ENCODE measurements at places on chromosomes 13 and 19. TPM values are rescaled to one million over a fixed set of nuclear protein-coding genes. Genes with fewer than 3 reads are reported as not detected.

DNA sequence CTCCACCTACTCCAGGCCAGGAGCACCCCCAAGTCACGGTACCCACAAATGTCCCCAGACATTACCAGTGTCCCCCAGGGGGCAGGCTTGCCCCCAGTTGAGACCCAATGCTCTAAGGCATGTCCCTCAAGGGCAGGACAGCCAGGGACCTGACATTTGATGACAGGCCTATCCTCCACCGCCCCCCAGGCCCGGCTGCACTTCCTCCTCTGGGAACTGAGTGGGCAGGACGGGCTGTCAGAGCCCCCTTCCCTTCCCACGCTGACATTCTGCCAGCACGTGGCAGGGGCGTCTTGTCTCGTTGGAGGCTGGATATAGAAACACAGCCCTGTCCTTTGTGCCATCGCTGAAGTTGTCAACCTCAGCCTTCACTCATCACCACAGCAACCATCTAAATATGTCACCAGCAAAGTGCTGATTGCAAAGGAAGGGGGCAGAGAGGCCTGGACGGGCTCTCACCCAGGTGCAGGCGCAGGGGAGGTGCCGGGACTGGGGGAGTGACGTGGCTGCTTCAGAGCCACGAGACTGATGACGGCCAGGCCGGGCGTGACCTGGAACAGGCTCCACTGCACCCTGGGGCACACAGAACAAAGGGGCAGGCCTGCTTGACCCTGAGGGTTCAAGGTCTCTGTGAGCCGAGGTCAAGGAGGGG lies 38.4 kb downstream of the GNG7 start:
- ATAC-seq = no peak

The FGF21 gene
- not detected for total RNA-seq

GRCh38 chr13:52921194-52921593 lies 72.8 kb upstream of the PCDH8 start:
- ATAC-seq = peak; percentile 42

- ATAC-seq = no peak
Observed at GRCh38 chr19:6663236-6664201, 6.4 kb downstream of the TNFSF14 start.

GRCh38 chr19:12721656-12722565 lies 1.8 kb downstream of the TNPO2 start:
- ATAC-seq = peak; percentile 64

DNA sequence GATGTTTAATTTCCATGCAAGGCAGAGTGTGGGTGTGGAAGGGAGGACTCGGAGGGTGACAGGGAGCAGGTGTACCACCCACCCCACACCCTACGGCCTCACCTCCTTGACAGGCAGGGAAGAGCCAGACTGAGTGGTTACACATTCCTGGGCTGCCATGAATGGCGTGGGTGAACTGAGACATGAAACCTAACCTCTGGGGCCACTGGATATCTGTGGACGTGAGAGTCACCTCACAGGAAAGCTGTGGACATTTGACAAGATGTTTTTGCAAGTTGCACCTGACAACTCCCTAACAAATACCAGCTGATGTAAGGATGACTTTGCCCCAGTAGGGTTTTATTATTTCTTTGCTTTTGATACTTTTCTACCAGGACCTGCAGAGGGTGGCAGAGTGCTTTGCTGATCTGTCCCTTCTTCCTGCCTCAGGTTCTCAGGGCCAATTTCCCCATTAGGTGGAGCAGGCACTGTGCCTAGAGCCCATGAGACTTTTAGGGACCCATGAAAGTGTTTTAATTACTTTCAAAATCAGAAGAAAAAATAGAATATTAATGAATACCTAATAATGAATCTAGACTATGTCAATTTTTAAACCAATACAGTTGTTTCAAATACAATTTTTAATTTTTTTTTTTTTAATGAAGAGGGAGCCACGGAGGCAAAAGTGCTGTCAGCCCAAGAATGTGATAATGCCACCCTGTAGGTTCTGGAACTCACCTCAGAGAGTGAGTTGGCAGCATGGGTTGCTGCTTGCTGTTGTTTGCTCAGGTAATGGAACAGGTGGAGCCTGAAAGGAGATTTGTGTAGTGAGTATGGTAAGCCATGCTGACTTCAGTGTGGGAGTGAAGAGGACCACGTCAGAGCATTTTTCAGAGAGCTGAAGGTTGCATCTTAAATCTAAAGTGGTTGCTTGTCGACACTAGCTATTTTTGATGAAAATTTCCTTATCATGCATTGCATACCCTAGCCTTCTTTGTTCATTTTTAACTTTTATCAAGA lies 58.0 kb upstream of the CYSLTR2 start:
- peak; percentile 55 for ATAC-seq

The C19orf85 gene
- total RNA-seq = not detected

The GSX1 gene
- not detected for total RNA-seq

DNA sequence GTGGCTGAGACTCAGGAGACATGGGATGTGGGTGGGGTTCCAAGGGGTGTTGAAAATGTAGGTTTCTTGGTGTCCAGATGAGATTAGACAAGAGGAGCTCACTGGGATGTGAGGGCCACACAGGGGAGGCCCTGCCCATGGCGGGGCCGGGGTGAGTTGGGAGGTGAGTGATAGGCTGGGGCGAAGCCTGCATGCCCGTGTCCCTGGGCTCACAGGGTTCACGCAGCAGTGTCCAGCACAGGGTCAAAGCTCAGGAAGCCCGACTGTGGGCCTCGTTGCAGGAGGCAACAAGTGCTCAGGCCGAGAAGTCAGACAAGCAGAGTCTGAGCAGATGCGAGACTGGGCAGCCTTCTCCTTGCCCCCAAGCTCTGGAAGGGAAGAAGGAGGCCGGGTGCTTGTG lies 27.2 kb downstream of the CCDC8 start:
- no peak for ATAC-seq

The OR10H1 gene
- total RNA-seq = not detected

The CXCL17 gene
- 6.5 TPM for total RNA-seq

DNA sequence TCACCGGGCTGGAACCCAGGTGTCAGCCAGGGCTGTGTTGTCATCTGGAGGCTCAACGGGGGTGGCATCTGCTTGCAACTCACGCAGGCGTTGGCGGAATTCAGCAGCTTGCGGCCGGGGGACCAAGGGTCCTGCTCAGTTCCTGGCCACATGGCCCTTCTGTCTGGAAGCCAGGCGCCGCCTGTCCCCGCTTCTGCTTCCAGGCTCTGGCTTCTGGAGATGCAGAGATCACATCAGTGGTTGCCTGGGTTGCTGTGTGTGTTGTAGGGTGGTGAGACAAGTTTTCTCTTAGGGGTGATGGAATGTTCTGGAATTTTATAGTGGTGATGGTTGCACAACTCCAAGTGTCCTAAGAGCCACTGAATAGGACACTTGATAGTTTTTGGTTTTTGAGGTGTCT lies 5.0 kb downstream of the ADAT3 start:
- ATAC-seq = no peak

- ATAC-seq = no peak
Observed at GRCh38 chr19:16259385-16260159, 61.9 kb downstream of the AP1M1 start.

GRCh38 chr19:53422551-53422950 lies 9.2 kb upstream of the ZNF761 start:
- no peak for ATAC-seq

The PODNL1 gene
- not detected for total RNA-seq

- ATAC-seq = no peak
Observed at GRCh38 chr19:15466851-15467733, 2.7 kb upstream of the RASAL3 start.

The DCT gene
- 0.27 TPM for total RNA-seq

The SPRED3 gene
- total RNA-seq = 0.81 TPM

DNA sequence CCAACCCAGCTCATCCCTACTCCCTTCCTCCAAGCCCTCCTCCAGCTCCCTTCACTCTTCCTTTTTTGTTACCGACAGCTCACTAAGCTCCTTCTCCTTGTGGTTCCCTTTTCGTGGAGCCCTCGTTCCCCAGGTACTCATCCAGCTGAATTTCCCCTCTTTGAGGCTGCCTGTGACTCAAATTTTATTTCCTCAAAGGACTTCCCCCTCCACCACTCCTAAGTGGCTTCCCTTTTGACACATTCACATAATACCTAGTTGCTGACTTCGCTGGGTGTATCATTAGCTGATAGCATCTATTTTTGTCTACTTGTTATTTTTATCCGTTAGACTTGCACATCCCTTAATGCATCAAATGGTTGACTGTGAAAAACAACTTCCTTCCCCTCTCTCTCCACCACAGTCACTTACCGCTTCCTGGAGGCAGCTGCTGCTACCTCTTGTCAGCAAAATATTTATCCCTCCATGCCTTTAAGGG lies 14.5 kb downstream of the FFAR2 start:
- ATAC-seq = no peak

DNA sequence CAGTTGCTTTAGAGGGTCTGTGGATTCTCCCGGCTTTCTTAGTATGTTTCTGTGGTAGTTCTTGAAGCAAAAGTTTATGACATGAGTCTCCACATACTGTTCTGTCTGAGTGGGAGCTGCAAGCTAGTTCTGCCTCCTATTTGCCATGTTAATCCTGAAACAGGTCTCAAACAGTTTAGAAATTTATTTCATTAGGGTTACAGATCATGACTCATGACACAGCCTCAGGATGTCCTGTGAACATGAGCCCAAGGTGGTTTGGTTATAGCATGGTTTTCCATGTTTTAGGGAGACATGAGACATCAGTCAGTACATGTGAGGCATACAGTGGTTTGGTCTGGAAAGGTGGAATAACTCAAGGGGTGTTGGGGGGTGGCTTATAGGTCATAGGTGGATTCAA lies 77.5 kb downstream of the FNDC3A start:
- no peak for ATAC-seq

DNA sequence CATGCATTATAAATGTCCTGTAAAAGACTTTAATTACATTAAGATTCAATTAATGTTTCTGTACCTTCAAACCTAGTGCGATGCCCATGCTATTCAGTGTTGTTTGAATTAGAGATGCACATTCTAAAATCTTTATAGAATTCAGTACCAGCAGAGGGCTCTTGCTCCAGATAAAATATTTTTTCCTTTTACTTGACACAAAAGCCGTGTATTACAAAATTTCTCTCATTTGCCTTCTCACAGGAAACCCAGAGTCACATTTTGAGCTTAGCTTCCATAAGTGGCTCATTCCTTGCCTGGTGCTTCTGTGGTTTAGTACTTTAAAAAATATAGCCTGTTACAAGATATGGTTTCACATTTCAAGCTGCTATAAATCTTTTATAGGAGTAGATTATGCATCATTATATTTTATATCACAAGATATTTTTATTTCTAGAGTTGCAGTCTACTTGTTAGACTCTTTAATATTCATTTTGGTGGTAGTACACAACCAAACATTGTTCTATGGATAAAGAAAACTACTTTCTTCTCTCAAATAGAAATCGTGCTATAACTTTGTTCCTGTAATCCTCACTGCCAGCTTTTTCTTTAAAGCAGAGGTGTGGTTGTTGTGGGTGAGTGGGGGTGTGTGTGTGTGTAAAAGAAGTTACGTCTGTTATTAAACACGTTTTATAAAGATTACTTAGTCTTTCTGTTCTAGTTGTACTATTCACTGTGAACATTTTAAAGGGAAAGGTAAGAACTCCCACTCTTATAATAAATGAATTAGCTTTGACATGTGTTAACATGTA lies 101.4 kb downstream of the RNF17 start:
- no peak for ATAC-seq

DNA sequence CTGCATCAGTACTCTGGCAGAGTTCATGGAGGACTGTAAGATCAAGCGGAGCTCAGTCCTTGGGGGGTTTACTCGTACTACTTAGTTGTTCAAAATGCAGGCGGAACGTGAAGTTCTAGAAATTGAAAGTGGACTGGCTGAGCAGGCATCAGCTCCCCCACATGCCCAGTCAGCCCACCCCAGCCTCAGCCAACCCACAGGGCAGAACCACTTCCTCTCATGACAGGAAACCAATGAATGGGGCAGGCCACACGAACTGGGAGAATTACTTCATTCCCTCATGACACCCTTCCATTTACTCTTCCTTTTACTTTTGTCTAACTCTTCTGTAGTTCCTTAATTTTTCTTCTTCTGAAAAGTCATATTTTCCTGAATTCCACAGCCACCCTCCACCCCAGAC lies 71.9 kb downstream of the FLT1 start:
- ATAC-seq = peak; percentile 53

- no peak for ATAC-seq
Observed at GRCh38 chr13:22061371-22061805, 390.5 kb downstream of the FGF9 start.

DNA sequence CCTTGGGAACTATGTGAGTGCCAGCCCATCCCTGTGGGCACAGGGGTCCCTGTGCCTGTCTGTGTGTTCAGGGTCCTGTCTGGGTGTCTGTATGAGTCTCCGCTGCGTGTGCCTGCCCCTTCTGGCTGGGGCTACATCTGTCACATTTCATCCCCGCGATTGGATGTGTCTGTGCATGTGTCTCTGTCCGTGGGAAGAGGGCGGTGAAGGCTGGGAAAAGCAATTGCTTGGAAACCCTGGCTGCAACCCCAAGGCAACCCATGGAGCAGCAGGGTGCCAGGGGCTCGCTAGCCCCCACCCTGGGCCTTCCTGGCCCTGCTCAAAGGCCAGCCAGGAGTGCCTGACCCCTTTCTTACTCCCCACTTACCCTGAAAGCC lies 1.4 kb downstream of the MAG start:
- no peak for ATAC-seq

The LILRA2 gene
- total RNA-seq = 0.47 TPM

GRCh38 chr13:98910501-98910951 lies 67.3 kb downstream of the DOCK9 start:
- peak; percentile 79 for ATAC-seq

DNA sequence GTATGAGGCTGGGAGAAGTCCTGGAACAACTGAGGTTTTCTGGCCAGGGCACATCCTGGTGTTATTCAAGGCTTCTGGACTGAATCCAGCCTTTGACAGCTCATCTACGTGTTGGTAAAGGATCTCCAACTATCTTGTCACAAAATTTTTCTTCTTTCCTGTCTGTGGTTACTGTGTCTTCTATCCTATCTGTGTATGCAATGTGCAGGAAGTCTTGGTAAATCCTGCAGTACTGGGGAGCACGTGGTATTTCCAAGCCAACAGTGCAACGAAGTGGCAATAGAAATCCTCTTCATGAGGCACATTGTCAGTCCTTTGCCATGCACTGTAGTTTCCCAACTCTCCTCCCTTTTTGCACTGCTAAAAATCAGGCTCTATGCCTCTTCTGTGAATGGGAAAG lies 86.7 kb downstream of the ZNF100 start:
- ATAC-seq = no peak

DNA sequence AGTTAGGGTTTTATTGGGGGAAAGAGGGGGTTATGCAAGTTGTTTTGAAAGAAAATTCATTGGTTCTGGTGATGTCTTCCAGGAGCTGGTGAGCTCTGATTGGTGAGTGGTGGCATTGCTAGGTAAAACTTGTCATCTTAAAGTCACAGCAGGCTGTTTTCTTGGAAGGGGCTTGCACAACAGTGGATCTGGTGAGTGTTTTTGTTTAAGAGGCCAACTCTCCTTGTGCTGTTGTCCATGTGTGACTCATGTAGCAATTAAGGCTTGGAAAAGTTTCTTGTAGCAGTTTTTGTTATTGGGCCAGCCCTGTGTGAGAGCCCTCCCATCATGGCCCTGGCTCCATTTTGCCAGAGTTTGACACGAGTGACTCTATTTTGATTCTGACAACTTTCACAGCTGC lies 109.4 kb downstream of the RFC3 start:
- peak; percentile 77 for ATAC-seq

The CYP2S1 gene
- total RNA-seq = not detected

The TYROBP gene
- 3.0 TPM for total RNA-seq

Measured in gastroesophageal sphincter (tissue), 4 donors.